GM23248 (cell line): ENCODE measurements at places on chromosomes 16 and 17. TPM values are rescaled to one million over a fixed set of nuclear protein-coding genes. Genes with fewer than 3 reads are reported as not detected.

- H3K4me1 ChIP-seq, result no peaks in the 10 kb centered on the region
- peaks cover 29% of the 10 kb centered on the region for H3K27me3 ChIP-seq
- H3K27ac ChIP-seq, result no peak overlapping the region
Observed at GRCh38 chr17:34361478-34362061, 1.5 kb downstream of the CCL1 start.

Gene MYH1
- total RNA-seq, result under 0.01 and 0.11 TPM in 2 replicates

Gene ZG16B
- not detected in 2 replicates for total RNA-seq

DNA sequence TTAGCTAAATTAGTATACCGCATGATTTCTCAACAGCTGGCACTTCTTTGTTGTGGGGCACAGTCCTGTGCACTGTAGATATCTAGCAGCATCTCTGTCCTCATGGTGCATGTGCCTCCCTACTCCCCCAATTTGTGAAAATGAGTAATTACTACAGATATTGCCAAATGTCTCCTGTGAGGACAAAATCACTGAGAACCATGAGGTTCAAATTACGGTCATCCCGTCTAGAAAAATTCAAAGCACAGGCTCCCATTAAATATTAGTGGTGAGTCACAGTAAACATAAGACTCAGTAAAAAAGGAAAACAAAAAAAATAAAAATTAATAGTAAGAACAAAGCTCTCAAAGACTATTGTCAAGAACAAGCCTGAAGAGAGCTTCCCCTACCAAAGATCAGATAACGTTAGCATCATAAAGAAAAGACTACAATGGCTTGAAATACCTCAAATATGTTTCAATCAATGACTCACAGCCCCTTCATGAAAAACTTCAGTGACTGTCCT is 57.8 kb downstream of the STH start:
- peak overlapping the region; percentile 62 for H3K27ac ChIP-seq
- H3K4me1 ChIP-seq, result peaks cover 20% of the 10 kb centered on the region
- no peaks in the 10 kb centered on the region for H3K36me3 ChIP-seq

GRCh38 chr17:82008941-82009405 is 13.7 kb downstream of the CENPX start:
- peaks cover 17% of the 10 kb centered on the region for H3K4me1 ChIP-seq
- no peaks in the 10 kb centered on the region for H3K27me3 ChIP-seq
- DNase-seq, result no peak
- H3K27ac ChIP-seq, result no peak overlapping the region
- H3K36me3 ChIP-seq, result no peaks in the 10 kb centered on the region

DNA sequence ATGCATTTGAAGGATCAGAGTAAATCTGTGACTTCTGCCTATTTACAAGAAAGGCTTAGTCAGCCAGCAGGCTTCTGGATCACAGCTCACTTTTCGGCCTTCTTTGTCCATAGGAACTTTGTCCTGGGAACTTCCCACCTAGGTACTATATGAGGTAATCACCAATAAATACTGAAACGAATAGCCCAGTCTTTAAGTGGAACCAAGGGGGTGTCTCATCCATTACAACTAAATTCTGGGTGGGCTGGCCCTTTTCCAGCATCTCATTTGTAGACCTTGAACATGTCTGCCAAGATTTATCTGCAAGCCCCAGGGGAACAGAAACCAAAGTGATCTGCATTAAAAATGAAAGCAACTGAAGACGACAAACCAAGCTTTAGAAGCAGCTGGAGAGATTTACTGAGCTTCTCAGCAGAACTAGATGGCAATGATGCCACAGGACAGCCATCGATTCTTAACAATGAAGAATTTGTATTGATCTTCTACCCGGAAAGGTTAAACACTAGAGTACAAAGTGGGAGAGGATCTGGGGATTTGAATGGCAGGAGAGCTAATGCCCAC is 55.5 kb downstream of the SNX11 start:
- H3K27me3 ChIP-seq, result peaks cover 34% of the 10 kb centered on the region
- no peak overlapping the region for H3K4me3 ChIP-seq
- H3K4me1 ChIP-seq, result no peaks in the 10 kb centered on the region
- H3K27ac ChIP-seq, result no peak overlapping the region
- no peak for DNase-seq
- H3K36me3 ChIP-seq, result no peaks in the 10 kb centered on the region
